ENCODE measurements at places on chromosomes 11 and 22. TPM values are rescaled to one million over a fixed set of nuclear protein-coding genes. Genes with fewer than 3 reads are reported as not detected.

DNA sequence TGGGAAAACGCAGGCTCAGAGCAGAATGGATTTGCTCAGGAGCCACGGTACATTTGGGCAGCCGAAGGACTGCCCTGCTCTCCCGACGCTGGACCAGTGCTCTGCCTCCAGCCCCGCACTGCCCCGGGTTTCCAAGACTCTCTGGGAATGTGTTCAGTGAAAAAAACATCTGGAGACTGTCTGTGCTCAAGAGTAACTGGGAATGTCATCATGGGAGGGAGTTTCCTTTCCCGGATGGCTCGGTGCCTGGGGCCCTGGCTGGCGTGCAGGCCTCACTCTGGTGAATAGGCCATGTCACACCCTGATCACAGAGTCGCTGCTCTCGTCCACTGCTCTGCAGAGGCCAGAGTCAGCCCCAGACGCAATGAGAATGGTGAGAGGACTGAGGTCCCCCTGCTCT is 9.8 kb upstream of the APOL6 start:
- DNase-seq: no peak

The PKNOX2 gene
- 0.29 TPM for polyA plus RNA-seq

The ACR gene
- 0.07 TPM for polyA plus RNA-seq

GRCh38 chr11:120001178-120002090 is 136.5 kb downstream of the TRIM29 start:
- no peak for DNase-seq

DNA sequence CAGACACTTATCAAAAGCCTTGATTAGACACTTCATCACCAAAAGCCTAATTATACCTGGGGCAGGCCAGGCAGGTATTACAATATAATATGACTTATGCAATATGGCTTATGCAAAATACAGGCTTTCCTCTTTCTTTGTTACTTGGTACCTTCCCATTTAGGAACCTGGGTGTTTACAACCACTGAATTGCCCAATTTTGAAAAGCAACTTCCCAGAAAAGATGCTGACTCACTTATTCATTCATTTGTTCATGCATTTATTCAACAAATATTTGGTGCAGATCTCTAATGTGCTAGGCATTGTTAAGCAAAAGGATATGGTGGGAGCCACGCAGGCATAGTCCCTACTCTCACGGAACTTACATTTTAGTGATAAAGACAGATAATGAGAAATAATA is 13.6 kb upstream of the JAML start:
- no peak for DNase-seq

- no peak for DNase-seq
Observed at GRCh38 chr22:39839204-39839603, 54.4 kb downstream of the ENTHD1 start.

GRCh38 chr22:19765477-19766239 is 5.1 kb downstream of the TBX1 start:
- no peak for DNase-seq

DNA sequence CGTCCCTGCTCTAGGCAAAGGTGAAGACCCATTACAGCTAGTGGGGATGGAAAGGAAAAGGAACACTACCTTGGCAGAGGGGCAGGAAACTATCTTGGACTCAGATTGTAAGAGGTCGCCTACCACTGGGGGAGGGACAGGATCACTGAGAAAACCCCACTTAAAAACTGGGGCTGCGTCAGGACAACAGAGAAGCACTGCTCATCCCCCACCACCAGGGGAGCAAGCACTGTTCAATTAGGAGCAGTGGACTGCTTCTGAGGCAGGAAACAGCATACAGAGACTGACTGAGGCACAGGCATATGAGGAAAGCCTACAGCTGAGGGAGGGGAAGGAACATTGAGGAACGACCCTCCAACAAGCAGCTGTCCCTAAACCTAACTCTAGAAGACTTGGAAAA is 20.8 kb upstream of the DLAT start:
- no peak for DNase-seq

DNA sequence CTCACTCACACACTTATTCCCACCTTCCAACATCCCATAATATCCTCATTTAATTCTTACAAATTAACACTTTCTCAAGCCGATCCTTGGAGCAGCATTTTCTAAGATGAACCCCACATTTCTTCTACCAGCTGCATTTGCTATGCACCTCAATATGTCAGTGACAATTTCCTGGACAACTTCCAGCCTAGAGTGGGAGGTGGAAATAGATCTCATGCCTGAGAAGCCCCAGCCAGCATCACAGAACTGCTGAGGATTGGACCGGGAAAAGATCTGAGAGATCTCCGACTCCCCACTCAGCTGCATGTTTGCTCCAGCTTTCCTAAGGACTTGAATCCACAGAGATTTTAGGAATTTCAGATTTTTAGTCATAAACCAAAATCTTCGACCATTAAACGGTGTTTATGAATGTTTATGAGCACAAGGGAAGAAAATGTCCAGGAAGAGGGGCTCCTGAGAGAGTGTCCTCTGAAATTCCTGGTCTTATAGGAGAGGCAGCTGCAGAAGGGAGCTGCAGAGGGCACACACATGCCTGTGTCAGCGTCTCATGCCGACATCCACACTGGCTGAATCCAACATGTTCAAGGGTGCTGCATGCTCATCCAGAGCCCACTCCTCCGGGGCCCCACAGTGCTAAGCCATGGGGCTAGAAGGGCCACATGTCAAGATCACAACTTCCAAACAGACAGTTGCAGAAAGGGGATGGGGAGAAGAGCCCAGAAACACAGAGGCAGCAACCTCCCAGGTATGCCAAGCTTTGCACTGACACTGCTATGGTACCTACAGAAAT is 68.6 kb downstream of the MICAL3 start:
- no peak for DNase-seq

DNA sequence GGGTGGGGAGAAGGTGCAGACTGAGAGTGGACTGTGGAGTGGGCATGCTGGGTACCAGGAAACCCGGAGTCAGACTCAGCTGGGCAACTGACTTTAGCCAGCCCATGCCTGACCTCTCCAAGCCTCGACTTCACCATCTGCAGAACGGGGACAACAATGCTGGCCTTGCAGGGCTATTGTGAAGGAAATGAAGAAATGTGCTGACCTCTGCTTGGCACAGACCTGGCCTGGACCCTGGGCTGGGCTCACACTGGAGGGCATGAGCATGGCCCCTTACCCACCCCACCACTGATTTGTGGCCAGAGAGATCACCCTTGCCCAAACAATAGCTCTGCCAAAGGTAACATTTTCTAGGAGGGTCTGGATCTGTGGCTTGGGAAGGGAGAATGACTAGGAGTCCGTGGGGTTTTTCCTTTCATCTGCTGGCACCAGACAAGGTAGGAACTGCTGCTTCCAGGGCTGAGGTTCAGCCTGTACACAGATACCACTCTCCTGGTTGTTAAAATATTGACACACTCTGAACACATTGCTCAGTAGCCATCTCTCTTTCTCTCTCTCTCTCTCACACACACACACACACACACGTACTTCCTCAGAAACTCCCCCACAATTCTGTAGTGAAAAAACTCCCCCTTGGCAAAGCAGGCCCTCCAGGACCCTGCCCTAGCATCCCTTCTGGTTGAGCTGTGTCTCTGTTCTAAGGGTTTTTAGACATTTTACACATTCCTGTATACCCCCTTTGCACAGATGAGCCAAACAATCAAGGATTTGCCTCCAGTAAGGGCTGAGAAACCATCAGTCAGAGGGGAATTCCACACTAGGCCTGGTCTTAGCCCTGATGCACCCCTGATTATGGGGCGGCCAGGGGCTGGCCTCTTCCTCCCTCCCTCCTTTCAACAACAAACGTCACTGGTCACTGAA is 1.0 kb downstream of the MOGAT2 start:
- DNase-seq: no peak

Data from liver (tissue), 10 donors.